ENCODE measurements at places on chromosomes 1 and 21.
A peak's percentile ranks its signal among the peaks of the same experiment; 100 is the strongest.

GRCh38 chr1:101004670-101005069 lies 20.9 kb downstream of the DPH5 start:
- DNase-seq = no peak

DNA sequence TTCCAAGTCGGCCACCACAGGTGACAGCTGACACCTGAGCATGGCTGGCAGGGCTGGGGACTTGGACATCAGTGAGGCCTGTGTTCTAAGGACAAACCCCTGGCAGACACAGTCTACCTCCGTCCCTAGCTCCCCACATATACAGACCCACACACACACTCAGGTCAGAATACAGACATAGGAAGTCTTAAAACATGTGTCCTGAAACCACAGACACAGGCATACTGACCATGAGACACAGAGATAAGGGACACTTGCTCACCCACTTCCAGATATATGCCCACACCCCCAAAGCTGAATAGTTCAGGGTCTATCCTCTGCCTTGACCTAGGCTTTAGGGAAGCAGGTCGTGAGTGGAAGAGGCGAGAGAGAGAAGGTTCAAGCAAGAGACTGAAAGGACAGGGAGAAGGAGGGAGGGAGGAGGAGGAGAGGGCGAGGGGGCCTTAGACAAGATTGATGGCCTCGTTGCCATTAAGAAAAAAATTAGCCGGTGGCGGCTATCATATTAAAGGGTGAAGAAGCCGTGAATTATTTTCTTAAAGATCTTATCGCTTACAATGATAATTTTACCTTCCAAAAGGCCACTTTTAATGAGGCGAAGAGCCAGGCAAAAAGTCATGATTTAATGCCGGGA lies 49.9 kb downstream of the TMEM53 start:
- DNase-seq = no peak

GRCh38 chr1:165257969-165258459 lies 98.5 kb downstream of the LMX1A start:
- peak; percentile 83 for DNase-seq

- DNase-seq = no peak
Observed at GRCh38 chr1:200659269-200659668, 10.4 kb downstream of the DDX59 start.

- DNase-seq = no peak
Observed at GRCh38 chr1:191034132-191034531, 556.5 kb upstream of the BRINP3 start.

DNA sequence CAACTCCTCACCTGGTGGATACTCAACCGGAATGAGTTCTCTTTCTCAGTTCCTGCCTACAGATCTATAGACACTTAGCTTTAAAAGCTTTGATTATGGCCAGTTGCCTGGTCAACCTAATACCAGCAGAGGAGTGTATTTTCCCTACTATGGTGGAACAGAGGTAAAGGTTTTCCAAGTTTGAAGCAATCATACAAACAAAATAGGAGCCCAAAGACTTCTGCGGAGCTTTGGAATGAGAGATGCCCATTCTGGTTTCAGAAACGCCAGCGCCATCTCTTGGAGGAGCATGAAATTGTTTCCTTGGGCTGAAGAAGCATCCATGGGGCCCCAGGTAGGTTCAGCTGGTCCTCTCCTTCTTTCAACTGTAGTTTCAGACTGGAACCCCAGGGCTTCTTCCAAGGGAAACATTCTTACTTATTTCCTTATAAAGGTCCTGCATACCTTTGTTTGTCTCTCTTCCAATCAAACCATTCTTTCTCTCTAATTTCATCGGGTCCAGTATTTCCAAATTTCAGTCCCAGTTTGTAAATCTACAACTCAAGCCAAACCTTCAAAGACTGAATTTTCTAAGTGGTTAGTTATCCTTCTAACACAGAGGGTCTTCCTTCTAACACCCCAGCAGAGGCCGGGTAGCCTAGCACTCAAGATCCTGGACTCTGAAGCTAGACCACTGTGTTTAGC lies 95.9 kb downstream of the KCNJ15 start:
- peak; percentile 65 for DNase-seq

- DNase-seq = peak; percentile 44
Observed at GRCh38 chr1:19762175-19762779, 37.4 kb downstream of the TMCO4 start.

All from T47D (cell line).